ENCODE measurements at places on chromosomes 3 and 15.
A peak's percentile ranks its signal among the peaks of the same experiment; 100 is the strongest.

DNA sequence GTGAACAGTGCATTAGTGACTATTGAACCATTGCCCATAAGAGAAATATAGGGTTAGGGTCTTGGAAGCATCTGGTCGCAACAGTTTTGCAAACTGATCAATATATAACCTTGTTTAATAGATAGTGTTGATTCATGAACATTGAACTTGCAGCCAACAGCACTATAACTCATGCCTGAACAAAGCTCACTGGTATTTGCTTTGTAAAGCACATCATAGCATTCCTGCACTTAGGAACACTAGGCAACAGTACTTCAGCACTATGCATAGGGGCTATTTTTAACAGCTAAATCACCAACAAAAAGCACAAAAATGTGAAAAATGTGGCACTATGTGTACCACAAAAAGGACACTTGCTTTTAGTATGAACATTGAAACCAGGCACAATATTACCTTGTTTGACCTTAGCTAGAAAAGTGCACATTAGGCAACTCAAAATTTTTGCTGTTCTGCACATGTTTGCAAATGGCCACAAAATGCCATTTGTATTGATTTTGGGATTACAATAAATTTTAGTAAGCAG, 68.0 kb downstream of the OXNAD1 start:
- DNase-seq = no peak

DNA sequence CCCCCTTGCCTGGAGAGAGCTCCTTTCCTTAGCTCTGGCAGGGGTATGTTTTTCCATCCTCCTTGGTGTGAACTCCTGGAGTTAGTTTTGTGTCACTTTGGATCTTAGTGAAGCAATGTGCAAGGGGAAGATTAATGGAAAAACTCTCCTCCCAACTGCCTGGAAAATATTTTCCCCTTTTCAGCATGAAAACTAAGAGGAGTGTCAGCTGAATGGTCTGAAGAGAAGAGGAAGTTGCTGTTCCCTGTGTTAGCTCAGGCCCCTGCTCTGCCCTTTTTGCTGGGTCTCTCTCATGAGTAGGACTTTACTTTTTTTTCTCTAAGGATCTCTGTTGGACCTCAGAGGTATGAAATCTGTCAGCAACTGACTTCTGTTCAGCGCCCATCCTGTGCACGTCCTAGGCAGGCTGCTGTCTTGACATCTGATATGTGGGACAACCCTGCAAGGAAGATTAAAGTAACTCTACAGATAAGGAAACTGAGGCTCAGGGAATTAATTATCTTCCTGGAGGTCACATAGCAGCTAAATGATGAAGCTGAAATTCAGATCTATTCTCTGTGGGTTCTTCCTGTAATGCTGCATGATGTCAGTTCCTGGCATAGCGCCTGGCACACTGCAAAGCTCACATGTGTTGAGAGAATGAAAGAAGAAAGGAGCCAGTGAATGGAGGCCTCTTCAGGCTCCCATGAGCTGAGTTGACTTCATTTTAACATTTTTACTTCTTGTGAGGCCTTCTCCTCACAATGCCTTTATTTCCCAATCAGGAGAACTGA, 109.7 kb upstream of the GALNT15 start:
- DNase-seq = no peak

GRCh38 chr3:100455841-100456550, 36.4 kb upstream of the TMEM45A start:
- DNase-seq = no peak

- no peak for DNase-seq
Measured at GRCh38 chr3:124529826-124530571, 200.3 kb upstream of the UMPS start.

DNA sequence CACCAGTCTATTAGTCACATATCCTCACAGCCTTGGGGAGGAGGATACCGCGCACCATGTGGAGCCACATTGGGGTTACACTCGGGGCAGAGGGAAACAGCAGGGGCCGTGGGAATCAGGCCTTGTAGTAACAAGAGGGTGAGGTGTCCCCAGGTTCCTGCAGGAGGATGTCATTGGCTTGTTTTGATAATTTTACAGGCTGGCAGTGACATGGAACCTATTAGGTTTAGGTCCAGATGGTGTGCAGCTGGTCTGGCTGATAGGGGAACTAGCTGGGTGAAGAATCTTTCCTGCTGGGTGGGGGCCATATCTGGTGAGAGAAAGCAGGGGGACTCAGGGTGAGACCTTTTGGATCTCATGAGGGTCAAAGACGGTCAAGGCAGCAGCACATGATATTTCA, 9.8 kb upstream of the MEF2A start:
- DNase-seq = no peak

GRCh38 chr15:92683511-92683834, 27.9 kb upstream of the FAM174B start:
- peak; percentile 17 for DNase-seq

DNA sequence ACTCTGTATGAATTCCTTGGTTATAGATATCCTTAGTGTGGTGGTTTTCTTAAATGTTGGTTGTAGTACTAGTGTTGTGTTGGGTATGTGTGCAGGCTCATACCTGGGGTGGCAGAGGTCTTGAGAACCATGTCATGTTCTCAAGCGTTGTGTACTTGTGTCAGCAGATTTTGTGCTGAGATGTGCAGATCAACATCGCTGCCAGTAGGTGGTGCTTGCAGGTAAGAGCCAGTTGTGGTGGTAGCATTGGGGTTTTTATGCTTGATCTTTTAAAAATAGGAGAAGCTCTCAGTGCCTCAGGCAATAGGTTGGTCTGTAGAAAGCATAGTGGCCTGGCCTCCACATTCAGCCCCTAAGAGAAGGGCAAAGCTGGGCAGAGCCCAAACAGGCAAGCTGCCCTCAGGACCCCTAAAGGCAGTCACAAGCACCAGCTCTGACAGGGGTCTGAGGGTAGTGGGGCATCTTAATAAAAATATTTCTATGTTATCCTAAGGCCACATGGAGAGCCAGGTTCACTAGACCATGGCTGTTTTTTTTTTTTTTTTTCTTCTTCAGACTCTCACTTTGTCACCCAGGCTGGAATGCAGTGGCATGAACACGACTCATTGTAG, 164.0 kb downstream of the IL20RB start:
- peak; percentile 61 for DNase-seq
